Cardiac muscle cell (in vitro differentiated cells and primary cell): ENCODE measurements at places on chromosomes 4 and X.
A peak's percentile ranks its signal among the peaks of the same experiment; 100 is the strongest.

- no peaks in the 10 kb centered on the region for H3K27me3 ChIP-seq
- peak; percentile 45 for DNase-seq
- H3K4me1 ChIP-seq, result peaks cover 31% of the 10 kb centered on the region
- H3K27ac ChIP-seq, result peak overlapping the region; percentile 89
- no peaks in the 10 kb centered on the region for H3K36me3 ChIP-seq
Observed at GRCh38 chrX:72081605-72082320, 50.0 kb downstream of the RTL5 start.

DNA sequence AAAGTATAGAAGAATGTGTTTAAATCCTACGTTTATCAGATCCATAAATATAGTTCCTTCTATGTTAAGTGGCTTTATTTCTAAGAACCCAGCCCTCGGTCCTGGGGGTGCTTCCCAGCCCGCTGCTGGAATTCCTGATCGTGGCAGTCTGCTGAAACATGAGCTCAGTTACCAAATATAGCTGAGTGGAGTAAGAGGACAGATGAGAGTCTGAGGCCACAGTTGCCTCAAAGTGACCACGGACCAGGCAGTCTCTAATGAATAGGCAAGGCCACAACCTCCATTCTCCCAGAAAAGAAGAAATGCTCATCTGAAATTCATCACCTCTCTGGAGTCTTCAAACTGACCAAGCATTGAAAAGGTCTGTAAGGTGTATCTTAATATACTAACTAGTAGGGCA is at the start of gene PALLD:
Gene PALLD (plus strand): TSS at position 219 of the 400 bp plus-strand sequence.
- peaks cover 18% of the 10 kb centered on the region for H3K4me1 ChIP-seq
- peak; percentile 90 for DNase-seq
- H3K4me3 ChIP-seq, result peak within 1 kb of the TSS; percentile 67
- H3K27me3 ChIP-seq, result no peaks in the 10 kb centered on the region
- H3K27ac ChIP-seq, result peak within 1 kb of the TSS; percentile 99
- no peaks in the 10 kb centered on the region for H3K36me3 ChIP-seq

DNA sequence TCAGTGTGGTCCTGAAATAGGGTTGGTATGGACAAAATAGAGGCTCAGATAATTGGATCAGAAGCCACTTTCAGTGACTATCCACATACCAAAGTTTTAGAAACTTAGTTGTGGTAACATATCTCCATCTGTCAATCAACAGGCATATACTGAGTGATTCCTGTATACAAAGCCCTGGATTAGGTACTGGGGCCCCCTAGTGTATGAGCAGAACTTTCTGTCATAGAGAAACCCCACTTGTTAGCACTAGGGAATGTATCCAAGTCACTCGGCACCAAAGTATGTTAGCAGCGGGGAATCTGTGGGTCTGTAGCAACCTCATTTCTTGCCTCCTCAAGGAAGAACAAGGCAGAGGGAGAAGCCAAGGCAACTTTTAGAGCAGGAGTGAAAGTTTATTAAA is 50.7 kb downstream of the MAP7D3 start:
- H3K4me1 ChIP-seq, result no peaks in the 10 kb centered on the region
- H3K4me3 ChIP-seq, result no peak overlapping the region
- no peak overlapping the region for H3K27ac ChIP-seq
- no peaks in the 10 kb centered on the region for H3K36me3 ChIP-seq

GRCh38 chr4:94650134-94650495 is 107.6 kb upstream of the BMPR1B start:
- no peaks in the 10 kb centered on the region for H3K27me3 ChIP-seq
- no peak for DNase-seq
- peaks cover 34% of the 10 kb centered on the region for H3K4me1 ChIP-seq
- H3K36me3 ChIP-seq, result peaks cover 52% of the 10 kb centered on the region
- peak overlapping the region; percentile 6 for H3K27ac ChIP-seq
- H3K4me3 ChIP-seq, result no peak overlapping the region

GRCh38 chr4:158094413-158095134 is 78.3 kb downstream of the GASK1B start:
- H3K4me3 ChIP-seq, result no peak overlapping the region
- no peaks in the 10 kb centered on the region for H3K36me3 ChIP-seq
- H3K4me1 ChIP-seq, result no peaks in the 10 kb centered on the region

- H3K4me1 ChIP-seq, result no peaks in the 10 kb centered on the region
- H3K27ac ChIP-seq, result no peak overlapping the region
- DNase-seq, result no peak
- no peaks in the 10 kb centered on the region for H3K36me3 ChIP-seq
- H3K4me3 ChIP-seq, result no peak overlapping the region
Observed at GRCh38 chr4:87934973-87935372, 40.5 kb upstream of the SPP1 start.

DNA sequence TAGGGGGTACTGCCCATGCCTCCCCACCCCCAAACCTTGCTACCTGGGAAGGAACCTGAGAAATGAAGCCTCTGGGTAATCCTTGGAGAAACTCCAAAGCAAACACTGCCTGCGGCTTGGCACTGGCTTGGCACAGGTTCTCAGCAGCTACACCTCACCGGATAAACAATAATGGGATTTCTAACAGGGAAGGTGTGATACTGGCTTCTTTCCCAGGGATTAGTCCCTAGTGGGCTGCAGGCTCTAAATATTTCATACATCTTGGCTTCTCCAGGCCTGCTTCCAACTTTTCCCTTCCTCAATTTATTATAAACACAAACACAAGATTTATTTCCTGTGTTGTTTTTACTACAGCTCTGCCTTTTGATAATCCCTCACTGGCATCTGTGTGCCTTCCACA is 12.5 kb downstream of the SEC24D start:
- no peaks in the 10 kb centered on the region for H3K27me3 ChIP-seq
- no peak overlapping the region for H3K27ac ChIP-seq
- no peak for DNase-seq
- H3K4me1 ChIP-seq, result no peaks in the 10 kb centered on the region

- peaks cover 5% of the 10 kb centered on the region for H3K36me3 ChIP-seq
- H3K4me3 ChIP-seq, result no peak overlapping the region
- no peak for DNase-seq
- H3K27me3 ChIP-seq, result no peaks in the 10 kb centered on the region
- no peaks in the 10 kb centered on the region for H3K4me1 ChIP-seq
Observed at GRCh38 chr4:15536552-15537499, 67.1 kb downstream of the CC2D2A start.

DNA sequence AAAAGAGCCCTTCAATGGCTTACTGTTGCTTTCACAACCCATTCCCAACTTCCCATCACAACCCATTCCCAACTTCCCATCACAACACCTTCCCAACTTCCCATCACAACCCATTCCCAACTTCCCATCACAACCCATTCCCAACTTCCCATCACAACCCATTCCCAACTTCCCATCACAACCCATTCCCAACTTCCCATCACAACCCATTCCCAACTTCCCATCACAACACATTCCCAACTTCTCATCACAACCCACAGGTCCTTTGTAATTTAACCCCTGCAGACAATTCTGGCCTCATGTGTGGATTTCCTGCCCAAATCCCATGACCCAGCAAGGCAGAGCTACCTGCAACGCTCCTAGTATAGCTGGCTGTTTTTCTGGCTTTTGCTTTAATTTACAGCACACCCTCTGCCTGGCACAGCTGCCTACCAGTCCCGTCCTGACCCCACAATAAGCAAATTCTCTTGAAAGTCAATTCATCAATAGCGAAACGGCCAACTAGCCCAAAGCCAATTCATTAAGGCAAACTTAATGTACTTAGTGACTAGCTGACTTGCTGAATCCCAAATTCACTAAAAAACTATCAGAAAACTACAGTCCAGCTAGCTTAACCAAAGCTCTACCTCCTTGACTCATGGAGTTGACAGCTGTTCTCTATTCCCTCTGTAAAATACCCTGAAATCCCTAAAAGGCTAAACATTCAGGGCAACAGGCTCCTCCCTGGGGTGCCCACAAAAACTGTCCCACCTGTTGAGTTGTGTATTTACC is 75.6 kb downstream of the AFAP1 start:
- no peaks in the 10 kb centered on the region for H3K27me3 ChIP-seq
- peaks cover 9% of the 10 kb centered on the region for H3K4me1 ChIP-seq
- H3K36me3 ChIP-seq, result peaks cover 4% of the 10 kb centered on the region
- no peak overlapping the region for H3K27ac ChIP-seq
- DNase-seq, result no peak

DNA sequence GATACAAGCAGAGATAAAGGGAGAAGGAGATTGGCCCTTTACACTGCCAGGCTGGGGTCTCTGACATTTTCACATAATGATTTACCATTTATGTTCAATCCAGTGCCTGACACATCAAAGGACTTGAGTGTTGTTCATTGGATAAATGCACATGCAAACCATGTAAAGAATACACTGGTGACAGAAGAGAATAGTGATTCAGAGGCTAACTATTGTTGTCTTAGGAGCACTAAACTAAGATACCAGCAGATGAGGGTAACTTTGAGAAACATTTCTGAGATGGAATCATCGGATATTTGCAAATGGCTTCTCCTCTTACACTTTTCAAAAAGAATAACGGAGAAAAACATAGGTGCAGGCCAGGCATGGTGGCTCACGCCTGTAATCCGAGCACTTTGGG is 67.3 kb upstream of the HHIP start:
- H3K4me1 ChIP-seq, result peaks cover 6% of the 10 kb centered on the region
- no peak overlapping the region for H3K4me3 ChIP-seq
- no peak overlapping the region for H3K27ac ChIP-seq
- DNase-seq, result no peak

DNA sequence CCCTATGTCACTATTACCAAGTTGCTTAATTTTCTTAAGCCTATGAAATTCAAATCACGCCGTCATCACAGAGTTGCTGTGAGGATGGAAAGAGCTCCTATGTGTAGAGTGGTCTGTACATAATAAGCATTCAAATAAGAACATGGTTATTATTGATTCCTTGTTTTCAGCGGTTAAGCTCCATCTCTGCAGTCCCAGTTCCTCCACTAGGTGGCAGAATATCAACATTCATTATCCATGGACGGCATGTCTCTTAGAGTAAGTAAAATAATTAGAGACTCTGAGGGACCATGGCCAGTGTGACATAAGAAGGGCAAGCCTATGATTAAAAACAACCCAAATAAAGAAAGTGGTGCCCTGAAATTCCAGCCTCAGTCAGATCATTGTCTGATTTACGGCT is 132.5 kb upstream of the NHS start:
- H3K4me1 ChIP-seq, result no peaks in the 10 kb centered on the region
- no peak overlapping the region for H3K4me3 ChIP-seq
- H3K27me3 ChIP-seq, result no peaks in the 10 kb centered on the region
- peak; percentile 57 for DNase-seq
- H3K36me3 ChIP-seq, result no peaks in the 10 kb centered on the region
- H3K27ac ChIP-seq, result no peak overlapping the region

GRCh38 chr4:77697860-77698590 is 92.4 kb downstream of the CXCL13 start:
- H3K27ac ChIP-seq, result peak overlapping the region; percentile 92
- H3K4me3 ChIP-seq, result no peak overlapping the region
- H3K4me1 ChIP-seq, result peaks cover 20% of the 10 kb centered on the region
- H3K27me3 ChIP-seq, result no peaks in the 10 kb centered on the region
